ENCODE measurements at places on chromosomes 16 and 17. TPM values are rescaled to one million over a fixed set of nuclear protein-coding genes. Genes with fewer than 3 reads are reported as not detected.

Gene TMEM238L
- not detected for total RNA-seq

Gene FOXL1
- total RNA-seq, result 1.7 TPM

Gene TBC1D3E
- not detected for total RNA-seq

Gene CCL16
- not detected for total RNA-seq

Gene CISD3
- total RNA-seq, result 90.7 TPM

Gene CARHSP1
- 125 TPM for total RNA-seq

Gene KRTAP4-5
- not detected for total RNA-seq

Gene MT1G
- not detected for total RNA-seq

Gene DLX4
- total RNA-seq, result 3.3 TPM

Gene TP53TG3
- 0.45 TPM for total RNA-seq

Gene TEKT5
- total RNA-seq, result not detected

All from A549 treated with RU486 at 1 μM for 4 hours (cell line).